ENCODE measurements at places on chromosomes 5 and 9. TPM values are rescaled to one million over a fixed set of nuclear protein-coding genes. Genes with fewer than 3 reads are reported as not detected.

Gene SMIM33
- total RNA-seq: not detected

Gene SOHLH1
- not detected for total RNA-seq

Gene CDKN2A
- not detected for total RNA-seq

Gene CAMK4
- 0.11 TPM for total RNA-seq

Gene PLPP7
- total RNA-seq: 0.08 TPM

Data from A549 treated with CORT108297 at 1 μM for 4 hours (cell line).